OCI-M1 (cell line): ENCODE measurements at places on chromosomes 11 and 22.
A peak's percentile ranks its signal among the peaks of the same experiment; 100 is the strongest.

GRCh38 chr22:45353786-45354185, 44.1 kb downstream of the FAM118A start:
- DNase-seq, result no peak

DNA sequence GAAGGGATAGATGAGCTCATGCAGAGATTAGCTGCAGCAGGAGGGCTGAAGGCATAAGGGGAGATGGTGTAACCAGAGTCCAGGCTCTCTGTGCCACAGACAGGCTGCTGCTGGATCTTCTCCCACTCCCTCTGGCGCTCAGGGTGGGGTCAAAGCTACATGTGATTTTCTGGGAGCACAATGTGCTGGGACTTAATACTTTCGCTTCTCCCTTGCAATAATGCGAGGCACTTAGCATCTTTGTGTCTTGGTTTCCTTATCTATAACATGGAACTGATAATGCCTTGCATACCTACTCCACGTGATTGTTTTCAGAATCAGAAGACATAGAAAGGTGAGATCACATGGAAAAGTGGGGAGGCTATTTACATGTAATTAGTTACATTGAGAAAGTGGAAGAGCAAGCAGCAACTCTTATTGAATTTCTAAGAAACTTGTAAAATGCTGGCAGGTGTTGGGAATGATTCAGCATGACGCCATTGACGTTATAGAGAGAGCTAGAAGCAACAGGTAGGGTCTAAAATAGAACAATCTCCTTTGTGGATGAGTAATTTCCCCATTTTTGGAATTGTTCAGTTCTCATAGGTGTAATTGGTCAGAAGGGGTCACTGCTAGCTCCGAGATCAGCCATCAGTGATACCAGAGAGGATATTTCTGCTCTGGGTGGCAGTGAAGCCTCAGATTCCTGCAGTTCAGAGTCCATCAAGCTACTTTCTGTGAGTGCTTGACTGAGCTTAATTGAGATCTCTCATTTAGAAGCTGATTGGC, 8.2 kb upstream of the OR9I1 start:
- DNase-seq, result no peak

DNA sequence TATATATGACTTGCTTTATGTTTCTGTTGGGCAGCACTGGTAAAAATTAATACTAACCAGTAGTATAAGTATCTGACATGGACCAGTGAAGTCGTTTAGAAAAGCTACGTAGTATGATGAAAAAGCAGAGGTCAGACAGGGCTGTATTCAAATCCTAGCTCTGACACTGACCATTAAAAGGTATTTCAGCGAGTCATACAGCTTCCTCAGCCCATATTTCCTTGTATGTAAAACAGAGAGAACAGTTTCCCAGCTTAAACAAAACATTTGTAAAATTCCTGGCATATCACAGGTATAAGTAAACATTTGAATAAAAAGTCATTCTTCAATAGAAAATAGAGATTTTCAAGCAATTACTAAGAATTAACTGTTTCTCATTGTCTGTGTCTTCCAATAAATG, 4.2 kb downstream of the NOX4 start:
- no peak for DNase-seq

GRCh38 chr22:32564170-32565001, 89.8 kb downstream of the FBXO7 start:
- no peak for DNase-seq

DNA sequence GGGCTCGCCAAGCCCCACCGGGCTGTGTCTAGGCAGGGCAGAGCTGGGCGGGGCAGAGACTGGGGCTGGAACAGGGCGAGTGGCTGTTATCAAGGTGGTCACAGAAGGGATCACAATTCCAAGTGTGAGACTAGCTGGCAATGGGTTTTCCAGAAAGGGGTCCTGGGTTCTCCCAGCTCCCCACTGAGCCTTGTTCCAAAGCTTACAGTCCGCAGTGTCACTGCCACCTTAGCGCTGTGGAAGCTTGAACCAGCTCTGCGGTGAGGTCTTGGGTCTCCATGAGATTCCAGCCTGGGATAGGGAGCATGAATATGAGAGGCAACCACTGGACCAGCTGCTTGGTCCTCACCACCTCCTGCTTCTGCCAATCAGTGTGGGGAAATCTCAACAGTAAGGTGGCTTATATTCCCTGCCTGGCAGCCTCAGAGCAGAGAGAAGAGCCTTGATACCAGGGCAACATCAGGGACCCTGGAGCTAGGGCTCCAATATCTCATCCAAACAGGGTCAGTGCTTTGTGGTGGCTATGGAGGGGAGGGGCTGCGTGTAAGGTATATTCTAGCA, 831 bp downstream of the CD44 start:
- no peak for DNase-seq

DNA sequence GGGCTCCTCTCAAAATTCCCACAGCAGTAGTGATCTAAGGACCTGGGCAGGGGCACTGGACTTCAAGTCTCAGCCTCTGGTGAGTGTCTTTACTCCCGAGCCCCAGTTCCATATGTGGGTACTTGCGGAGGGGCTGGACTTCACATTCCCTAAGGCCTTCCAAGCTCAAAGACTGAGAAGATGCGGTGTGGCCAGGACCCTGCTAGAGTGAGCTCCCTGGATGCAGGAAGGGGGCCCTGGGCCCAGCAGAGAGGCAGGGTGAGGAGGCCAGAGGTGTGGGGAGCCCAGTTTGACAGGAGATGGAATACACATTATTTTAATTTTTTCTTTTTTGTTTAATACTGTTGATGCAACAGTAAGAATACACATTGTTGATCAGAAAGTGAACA, 83.7 kb downstream of the IGLL1 start:
- no peak for DNase-seq

DNA sequence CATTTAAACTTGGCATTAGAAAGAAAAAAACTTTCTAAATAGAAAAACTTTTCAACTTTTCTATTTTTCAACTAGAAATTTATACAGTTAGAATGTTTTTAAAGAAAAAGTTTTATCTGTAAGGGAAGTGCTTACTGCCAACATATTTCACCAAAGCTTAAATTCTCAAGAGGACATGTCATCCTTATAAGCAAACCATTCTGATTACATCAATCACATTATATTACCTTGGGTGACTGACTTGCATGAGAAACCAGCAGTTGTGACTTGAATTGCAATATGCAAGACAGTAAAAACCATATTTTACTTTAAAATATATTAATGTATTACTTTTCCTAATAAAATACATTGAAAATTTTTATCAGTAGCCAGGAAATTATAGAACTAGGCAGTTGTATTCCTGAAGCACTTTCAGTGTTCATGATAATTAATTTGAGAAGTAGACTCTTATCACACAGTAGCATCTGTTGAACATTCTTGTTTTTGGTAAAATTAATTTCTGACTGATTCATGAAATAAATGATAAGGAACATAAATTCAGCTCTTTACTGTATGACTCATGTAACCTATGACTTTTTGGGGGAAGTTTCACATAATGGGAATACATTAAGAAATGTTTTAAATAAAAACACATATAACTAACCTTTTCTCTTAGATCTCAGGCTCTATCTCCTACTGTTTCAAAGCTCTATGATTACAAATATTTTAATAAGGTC, 345.0 kb upstream of the CCDC179 start:
- peak; percentile 15 for DNase-seq

DNA sequence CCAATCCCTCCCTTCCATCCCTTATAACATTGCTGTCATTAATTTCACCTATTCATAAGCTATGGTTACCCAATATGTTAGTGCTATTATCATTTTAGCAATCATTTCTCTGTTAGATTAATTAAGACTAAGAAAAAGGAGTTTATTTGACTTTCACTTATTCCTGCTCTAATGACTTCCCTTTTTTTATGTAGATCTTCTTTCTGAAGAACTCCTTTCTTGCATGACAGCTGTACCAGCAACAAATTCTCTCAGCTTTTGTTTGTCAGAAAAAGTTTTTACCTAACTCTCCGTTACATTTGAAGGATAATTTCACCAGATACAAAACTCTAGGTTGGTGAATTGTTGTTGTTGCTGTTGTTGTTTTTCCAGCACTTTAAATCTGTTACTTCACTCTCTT, 28.6 kb upstream of the OR8B8 start:
- peak; percentile 39 for DNase-seq

- DNase-seq, result no peak
Measured at GRCh38 chr11:63805844-63806415, 7.3 kb upstream of the SPINDOC start.

GRCh38 chr22:37419969-37420685, 7.2 kb downstream of the ELFN2 start:
- DNase-seq, result no peak

GRCh38 chr11:36564376-36565030, 3.3 kb upstream of the RAG1 start:
- DNase-seq, result peak; percentile 85

- DNase-seq, result peak; percentile 39
Measured at GRCh38 chr11:2194877-2195755, 23.5 kb upstream of the TH start.

DNA sequence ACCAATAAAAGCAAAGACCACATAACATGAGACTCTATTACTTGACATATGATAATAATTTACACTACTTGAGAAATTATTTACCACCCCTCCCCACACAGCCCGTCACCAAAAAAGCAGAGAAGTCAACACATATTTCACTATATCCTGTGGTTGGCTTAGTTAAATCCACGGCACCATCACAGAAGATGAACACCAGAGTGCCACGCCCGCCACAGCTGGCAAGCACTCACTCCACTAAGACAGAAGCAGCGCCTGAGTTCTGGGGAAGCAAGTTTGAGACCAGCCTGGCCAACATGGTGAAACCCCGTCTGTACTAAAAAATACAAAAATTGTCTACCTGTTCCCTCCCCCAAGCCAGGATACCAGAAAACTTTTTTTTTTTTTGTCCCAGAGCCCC, 53.1 kb downstream of the PACSIN2 start:
- DNase-seq, result peak; percentile 78

DNA sequence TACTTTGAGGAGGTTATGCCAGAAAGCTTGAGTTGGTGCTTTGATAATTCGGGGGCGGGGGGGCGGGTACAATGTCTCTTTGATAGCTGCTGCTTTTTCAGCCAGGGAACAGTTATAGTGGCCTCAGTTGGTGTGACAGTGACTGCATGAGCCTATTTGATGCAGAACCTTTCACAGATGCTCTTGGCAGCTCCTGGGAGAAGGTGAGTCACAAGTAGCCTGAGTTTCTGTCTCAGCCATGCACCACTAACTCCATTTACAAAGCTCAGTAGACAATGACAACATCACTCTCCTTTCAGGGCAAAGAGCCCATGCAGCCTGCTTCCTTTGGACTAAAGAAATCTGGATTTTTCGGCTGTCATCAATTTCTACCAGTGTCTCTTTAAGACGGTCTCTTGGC, 42.1 kb upstream of the SEZ6L start:
- DNase-seq, result no peak

GRCh38 chr11:26953770-26954392, 40.0 kb upstream of the FIBIN start:
- no peak for DNase-seq

- DNase-seq, result no peak
Measured at GRCh38 chr11:15912825-15913224, 443.5 kb downstream of the SOX6 start.

DNA sequence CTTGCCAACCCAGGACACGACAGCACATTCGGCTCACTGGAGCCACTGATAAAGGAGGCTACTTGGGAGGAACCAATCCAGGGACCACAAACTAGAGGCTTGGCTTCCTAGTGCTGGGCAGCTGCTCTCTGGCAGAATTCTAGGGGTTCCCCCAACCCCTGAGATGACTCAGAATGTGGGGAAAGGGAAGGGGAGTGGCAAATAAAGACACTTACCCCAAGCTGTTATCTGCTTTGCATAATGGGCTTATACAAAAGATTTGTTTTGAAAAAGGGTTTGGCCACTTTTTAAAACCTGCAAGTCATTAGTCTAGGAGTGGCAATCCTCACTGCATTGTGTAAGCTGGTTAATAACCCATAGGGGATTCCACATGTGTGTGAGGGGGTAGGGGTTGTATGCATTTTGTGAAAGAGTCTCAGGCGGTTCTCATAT, 64.1 kb upstream of the LMO1 start:
- peak; percentile 16 for DNase-seq

DNA sequence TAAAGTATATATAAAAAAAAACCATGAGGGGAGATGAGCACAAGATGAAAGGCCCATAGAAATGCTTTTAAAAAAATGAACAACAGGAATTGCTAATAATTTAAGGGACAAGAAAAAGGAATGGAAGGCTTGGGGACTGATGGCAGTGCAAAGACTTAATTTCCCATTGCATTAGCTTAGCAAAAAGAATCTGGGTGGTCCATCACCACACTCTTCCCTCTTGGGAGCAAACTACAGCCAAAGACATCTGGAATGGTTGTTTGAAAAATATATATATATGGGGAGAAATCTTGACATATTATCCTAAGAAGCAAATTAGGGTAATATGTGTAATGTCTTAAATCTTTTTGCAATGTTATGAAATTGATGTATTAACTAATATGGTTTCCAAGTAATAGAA, 727.1 kb downstream of the METTL15 start:
- no peak for DNase-seq

- no peak for DNase-seq
Measured at GRCh38 chr11:70424765-70425344, 26.5 kb downstream of the CTTN start.

GRCh38 chr22:23712256-23712655, 21.4 kb downstream of the RGL4 start:
- peak; percentile 25 for DNase-seq

GRCh38 chr11:95145430-95146060, 55.9 kb downstream of the ENDOD1 start:
- DNase-seq, result no peak

DNA sequence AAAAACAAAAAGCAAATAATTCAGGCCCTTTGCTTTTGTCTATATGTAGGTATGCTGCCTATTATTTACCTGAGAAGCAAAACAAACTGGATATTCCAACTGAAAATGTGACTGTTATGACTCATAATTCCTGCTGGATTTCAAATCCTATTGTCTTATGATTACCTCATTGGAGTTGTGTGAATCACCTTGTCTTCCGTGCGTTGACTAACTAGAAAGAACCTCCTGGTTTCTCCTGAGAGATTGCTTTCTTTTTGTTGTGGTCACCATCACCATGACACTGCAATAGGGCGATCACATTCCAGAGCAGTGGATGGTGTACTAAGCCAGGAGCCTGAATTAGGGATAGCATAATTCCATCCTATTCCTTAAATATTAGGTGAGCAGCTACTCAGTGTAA, 23.0 kb upstream of the EXPH5 start:
- DNase-seq, result no peak

DNA sequence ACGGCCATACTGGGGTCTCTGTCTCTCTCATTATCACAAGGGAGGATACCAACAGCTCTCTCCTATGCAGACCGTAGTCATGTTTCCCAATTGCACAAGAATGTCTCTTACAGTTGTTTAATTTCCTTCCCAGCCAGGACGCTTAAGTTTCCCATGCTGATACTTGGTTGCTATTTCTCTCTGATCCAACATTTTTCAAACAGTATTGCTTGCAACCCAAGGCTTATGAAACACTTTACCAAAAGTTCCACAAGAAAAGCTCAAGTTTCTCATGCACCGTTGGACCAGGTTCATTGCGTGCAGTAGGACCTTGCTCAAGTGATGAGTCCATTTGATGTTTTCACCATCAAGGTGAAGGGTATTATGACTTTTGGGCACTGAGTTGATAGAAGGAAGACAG, 46.6 kb downstream of the GGTLC2 start:
- no peak for DNase-seq

GRCh38 chr22:47351836-47352579, 589.6 kb downstream of the TBC1D22A start:
- no peak for DNase-seq
